T-helper 17 cell (primary cell): ENCODE measurements at places on chromosomes 4 and X. TPM values are rescaled to one million over a fixed set of nuclear protein-coding genes. Genes with fewer than 3 reads are reported as not detected.

DNA sequence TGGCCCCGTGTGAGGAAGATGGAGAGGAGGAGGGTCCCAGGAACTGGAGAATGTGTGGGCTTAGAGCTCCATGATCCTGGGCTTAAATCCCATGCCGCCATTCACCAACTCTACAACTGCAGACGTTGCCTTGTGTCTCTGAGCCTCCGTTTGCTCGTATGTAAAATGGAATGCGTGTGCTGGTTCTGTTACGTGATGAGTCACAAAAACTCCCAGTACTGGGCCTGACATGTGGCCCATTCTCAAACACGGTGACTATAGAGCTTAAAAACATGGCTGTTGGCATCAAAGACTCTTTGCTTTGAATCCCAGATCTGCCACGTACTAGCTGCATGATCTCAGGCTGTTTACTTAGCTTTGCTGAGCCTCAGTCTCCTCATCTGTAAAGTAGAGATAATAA is 13.0 kb upstream of the AFAP1 start:
- no peak for DNase-seq
- H3K27me3 ChIP-seq: no peaks in the 10 kb centered on the region
- peaks cover 5% of the 10 kb centered on the region for H3K36me3 ChIP-seq
- no peak overlapping the region for H3K27ac ChIP-seq

DNA sequence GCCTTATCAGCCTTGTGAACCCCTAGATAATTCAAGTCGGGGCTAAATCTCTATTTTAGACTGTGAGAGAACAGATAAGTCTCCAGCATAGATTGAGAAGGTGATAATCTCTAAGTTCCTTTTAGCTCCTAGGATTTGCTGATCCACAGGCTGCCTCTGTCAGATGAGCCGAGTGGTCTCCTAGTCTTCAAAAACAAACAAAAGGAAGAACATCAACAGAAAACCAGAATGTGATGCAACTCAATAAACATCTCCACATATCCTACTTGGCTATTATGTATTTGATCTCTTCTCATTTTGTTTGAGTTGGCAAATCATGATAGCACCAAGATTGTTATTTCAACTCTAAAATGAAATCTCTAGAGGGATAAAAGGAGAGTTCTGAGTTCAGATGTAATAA is 88.4 kb upstream of the SLC7A11 start:
- no peak overlapping the region for H3K4me3 ChIP-seq
- H3K36me3 ChIP-seq: no peaks in the 10 kb centered on the region
- no peaks in the 10 kb centered on the region for H3K27me3 ChIP-seq
- H3K27ac ChIP-seq: no peak overlapping the region
- no peaks in the 10 kb centered on the region for H3K4me1 ChIP-seq

Gene FAM199X
- total RNA-seq: 15.0 TPM

GRCh38 chrX:1860936-1861594 is 246.2 kb downstream of the ASMT start:
- H3K27ac ChIP-seq: no peak overlapping the region
- no peaks in the 10 kb centered on the region for H3K36me3 ChIP-seq
- H3K4me3 ChIP-seq: no peak overlapping the region
- H3K27me3 ChIP-seq: peaks cover 21% of the 10 kb centered on the region

DNA sequence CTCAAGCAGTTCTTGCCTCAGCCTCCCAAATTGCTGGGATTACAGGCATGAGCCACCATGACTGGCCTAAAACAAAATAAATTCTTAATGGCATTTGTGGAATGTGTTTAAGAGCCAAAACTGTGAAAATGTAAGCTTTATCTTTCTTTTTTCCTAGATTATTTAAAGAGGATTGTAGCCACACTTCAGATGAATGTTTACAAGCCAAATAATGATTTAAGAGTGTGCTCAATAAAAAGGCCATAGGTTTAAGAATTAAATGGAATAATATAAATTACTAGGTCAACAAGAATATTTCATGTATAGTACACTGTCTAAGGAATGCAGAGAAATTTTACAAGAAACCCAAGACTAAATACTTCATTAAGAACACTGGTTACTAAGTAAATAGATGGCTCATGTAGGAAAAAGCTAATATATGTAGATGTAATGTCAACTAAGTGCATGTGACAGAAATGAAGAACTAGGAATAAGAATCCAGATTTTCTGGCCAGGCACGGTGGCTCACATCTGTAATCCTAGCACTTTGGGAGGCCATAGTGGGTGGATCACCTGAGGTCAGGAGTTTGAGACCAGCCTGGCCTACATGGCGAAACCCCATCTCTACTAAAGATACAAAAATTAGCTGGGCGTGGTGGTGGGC is 21.3 kb upstream of the UGDH start:
- H3K4me1 ChIP-seq: no peaks in the 10 kb centered on the region
- no peak overlapping the region for H3K27ac ChIP-seq
- no peak for DNase-seq
- no peaks in the 10 kb centered on the region for H3K36me3 ChIP-seq

Gene SERPINA7
- total RNA-seq: not detected
